ENCODE measurements at places on chromosomes 13 and 19.

- DNase-seq, result no peak
Observed at GRCh38 chr13:30664689-30665275, 47.1 kb downstream of the USPL1 start.

- no peak for DNase-seq
Observed at GRCh38 chr13:49956131-49956530, 20.0 kb upstream of the SPRYD7 start.

DNA sequence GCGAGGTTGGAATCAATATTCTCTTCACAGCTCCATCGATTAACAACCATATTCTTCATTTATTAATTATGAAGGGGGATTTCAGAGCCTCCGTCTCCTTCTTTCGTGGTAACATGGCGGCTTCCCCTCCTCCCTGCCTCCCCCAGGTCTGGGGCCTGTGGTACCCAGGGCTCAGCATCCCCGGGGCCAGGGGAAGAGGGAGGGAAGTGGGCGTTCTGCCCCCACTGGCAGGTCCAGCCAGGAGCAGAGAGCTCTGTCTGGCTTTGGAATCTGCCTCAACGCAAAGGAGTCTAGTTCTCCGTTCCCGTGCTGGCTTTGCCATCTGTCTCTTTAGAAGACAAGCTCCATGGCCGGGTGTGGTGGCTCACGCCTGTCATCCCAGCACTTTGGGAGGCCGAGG lies 37.8 kb upstream of the ONECUT3 start:
- DNase-seq, result no peak

- peak; percentile 16 for DNase-seq
Observed at GRCh38 chr13:113211774-113212173, 2.4 kb downstream of the CUL4A start.

GRCh38 chr19:42185277-42185676 lies 32.2 kb downstream of the DEDD2 start:
- no peak for DNase-seq

DNA sequence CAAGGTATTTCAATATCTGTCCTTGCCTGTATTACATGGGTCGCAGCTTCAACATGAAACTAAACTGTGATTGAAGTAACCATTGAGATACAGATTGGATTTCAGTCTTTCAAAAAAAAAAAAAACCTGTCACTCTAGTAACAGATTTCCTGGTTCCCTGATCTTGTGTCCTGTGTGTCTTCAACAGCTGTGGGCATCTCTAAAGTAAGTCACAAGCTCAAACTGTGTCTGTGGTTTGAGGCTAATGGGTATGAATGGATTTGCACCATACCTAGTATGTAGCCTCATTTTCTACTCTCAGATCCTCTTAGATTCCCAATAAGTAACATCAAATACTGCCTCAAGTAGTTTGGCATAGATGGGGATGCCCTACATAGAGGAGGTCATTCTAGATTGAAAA lies 300.1 kb downstream of the COG6 start:
- DNase-seq, result no peak

DNA sequence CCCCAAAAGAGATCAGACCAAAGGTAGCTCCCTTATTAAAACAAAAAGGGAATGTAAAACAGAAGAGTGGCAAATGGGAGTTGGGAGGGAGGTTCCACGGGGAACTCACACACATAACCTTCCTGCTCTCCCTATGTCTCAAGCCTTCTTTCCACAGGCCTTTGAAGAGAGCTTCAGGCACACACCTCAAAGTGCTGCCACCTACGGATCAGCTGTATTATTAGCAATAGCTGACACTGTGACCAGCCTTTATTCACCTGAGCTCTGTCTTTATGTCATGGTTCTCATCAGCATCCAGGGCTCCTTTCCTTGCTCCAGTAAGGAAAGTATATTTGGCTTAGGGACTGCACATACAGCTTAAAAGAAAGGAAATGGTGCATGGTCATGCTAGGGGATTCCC lies 11.3 kb downstream of the ZNF571 start:
- DNase-seq, result no peak

GRCh38 chr13:84894749-84895148 lies 904.5 kb downstream of the SLITRK6 start:
- no peak for DNase-seq

GRCh38 chr19:3175781-3176714 lies 2.5 kb upstream of the S1PR4 start:
- peak; percentile 32 for DNase-seq

GRCh38 chr13:111326981-111327642 lies 6.7 kb downstream of the TEX29 start:
- no peak for DNase-seq

GRCh38 chr19:12052091-12052496 lies 667 bp downstream of the ZNF878 start:
- DNase-seq, result no peak

GRCh38 chr13:33125821-33126570 lies 109.8 kb downstream of the KL start:
- no peak for DNase-seq

GRCh38 chr13:114151031-114151430 lies 18.6 kb upstream of the RASA3 start:
- no peak for DNase-seq

- no peak for DNase-seq
Observed at GRCh38 chr13:34750078-34750931, 191.8 kb upstream of the NBEA start.

DNA sequence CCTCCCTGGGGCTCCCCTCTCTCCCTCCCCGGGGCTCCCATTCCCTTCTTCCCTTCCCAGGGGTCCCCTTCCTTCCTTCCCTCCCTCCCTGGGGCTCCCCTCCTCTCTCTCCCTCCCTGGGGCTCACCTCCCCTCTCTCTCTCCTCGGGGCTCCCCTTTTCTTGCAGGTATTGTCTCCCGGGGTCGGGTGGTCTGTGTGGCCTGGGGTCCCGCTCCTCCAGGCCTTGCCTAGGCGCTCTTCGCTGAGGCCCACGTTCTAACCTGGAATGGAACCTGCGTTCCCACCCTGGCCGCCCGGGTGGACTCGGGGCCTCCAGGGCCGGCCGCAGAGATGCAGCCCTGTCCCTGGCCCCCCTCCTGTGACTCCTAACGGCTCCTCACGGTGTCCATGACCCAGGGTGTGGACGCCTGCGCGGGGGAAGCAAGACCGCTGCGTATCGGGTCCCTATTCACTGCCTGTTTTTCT lies 940 bp upstream of the DCUN1D2 start:
- DNase-seq, result no peak

GRCh38 chr13:91355099-91355825 lies 7.8 kb downstream of the MIR17HG start:
- DNase-seq, result no peak

DNA sequence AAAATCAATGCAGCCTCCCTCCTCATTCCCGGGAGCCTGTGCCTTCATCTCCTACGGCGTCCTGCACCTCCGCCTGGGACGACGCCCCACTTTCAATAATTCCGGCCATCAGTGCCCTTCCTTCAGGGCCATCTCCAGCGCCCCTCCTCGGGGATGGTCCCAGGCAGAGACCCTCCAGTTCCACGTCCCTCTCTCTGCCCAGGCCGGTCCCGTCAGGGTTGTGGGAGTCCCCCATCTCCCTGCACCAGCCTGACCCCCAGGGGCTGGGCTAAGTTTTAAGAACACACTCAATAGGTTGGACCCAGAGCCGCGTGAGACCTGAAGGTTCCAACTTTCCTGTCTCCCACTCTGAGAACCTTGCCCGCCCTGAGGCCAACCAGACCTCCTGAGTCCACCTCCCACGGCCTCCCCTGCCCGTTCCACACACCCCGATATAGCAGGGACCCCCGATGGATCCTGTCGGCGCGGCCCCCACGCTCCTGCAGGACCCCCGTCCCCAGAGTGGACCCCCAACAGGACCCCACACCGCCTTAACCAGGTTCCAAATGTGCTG lies 646 bp downstream of the TMEM161A start:
- no peak for DNase-seq

DNA sequence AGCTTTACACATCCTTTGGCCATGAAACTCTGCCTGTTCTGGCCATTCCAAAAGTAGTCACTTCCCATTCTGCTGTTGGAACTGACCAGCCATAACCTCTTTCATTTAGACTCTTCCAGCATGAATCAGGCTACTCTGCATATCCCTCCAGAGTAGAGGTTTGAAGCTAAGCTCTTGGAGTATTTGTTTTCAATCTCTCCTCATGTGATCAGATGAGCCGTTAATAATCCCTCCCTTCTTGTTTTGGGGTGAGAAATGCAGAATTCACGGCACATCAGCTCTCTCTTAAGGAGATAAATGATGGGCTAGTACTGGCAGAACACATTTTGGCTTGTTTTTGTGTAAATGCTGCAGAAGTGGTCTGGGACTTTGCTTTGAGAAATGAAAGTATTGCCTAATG lies 519.9 kb downstream of the PCDH17 start:
- no peak for DNase-seq

- peak; percentile 37 for DNase-seq
Observed at GRCh38 chr13:29849071-29849631, 1.3 kb downstream of the UBL3 start.

- no peak for DNase-seq
Observed at GRCh38 chr13:111270765-111271698, 49.4 kb upstream of the TEX29 start.

DNA sequence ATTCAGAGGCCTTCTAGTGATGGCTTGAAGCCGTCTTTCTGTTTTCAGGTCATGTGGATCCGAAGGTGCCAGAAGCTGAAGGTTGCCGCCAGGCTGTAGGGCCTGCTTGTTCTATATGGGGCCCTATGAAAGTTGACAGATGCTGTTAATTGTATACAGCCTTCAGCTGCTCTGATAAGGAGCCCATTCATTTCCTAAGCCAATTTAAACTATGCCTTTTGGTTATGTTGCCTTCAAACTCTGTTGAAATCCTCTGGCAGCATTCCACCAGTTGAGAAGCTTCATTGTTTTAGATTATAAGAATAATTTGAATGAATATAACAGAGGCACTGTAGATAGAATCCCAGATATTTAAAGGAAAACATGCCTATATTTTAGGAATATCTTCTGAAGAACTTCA lies 34.4 kb downstream of the RAP2A start:
- DNase-seq, result no peak

DNA sequence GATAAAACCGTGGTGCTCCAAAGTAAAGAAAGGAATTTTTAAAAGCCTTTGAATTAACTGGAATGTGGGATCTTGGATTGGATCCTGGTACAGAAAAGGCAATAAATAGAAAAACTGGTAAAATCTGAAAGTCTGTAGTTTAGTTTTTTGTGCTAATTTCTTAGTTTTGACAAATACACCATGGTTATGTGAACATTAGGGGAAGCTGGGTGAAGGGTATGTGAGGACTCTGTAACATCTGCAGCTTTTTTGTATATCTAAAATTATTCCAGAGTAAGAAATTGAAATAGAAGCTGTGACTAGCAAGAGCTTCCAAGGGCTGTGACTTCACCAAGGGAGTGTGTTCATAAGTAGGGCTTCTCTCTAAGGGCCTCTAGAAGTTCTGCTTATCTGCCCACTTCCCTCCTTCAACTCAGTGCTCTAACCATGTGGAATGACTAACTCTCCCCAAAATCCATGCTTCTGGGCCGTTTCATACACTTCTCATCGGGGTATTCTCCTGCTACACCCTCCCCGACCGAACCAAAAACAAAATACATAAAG lies 26.5 kb downstream of the ARHGAP35 start:
- DNase-seq, result no peak

- no peak for DNase-seq
Observed at GRCh38 chr13:28761586-28761985, 42.8 kb upstream of the SLC46A3 start.

GRCh38 chr19:19095691-19096090 lies 31.9 kb downstream of the SLC25A42 start:
- no peak for DNase-seq

GRCh38 chr19:18436671-18437490 lies 1.1 kb downstream of the ISYNA1 start:
- peak; percentile 74 for DNase-seq

DNA sequence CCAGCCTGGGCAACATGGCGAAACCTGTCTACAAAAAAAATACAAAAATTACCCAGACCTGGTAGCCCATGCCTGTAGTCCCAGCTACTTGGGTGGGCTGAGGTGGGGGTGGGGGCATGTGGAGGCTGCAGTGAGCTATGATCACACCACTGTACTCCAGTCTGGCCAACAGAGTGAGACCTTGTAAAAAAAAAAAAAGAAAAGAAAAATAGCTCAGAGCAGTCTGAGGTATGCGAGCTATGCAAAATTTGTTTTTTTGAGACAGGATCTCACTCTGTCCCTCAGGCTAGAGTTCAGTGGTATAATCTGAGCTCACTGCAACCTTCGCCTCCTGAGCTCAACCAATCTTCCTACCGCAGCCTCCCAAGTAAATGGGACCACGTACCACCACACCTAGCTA lies 7.1 kb upstream of the TOMM40 start:
- DNase-seq, result no peak

- DNase-seq, result no peak
Observed at GRCh38 chr13:47901441-47901840, 99.6 kb downstream of the SUCLA2 start.

GRCh38 chr19:38079926-38080380 lies 144.1 kb downstream of the DPF1 start:
- no peak for DNase-seq
